ENCODE measurements at places on chromosomes 13 and 19.
A peak's percentile ranks its signal among the peaks of the same experiment; 100 is the strongest.

DNA sequence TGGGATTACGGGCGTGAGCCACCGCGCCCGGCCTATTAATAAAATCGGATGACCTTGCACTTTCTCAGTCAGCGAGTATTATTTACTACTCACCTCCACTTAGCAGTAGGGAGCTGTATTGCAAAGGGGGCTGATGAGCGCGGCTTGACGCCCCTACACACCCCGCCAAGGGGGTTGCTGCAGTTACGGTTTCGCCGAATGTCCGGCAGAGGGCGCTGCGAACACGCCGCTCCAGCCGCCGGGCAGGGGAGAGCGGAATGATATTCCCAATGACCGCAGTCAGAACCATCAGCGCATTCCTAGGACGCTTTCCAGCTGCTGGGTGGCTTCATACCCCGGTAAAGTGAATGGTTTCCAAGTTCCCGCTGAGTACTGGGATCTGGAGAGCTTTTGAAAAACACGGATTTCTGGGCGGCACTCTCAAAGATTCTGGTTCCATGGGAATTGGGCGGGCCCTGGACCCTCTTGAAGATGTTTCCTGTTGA is 30.0 kb upstream of the TPT1 start:
- DNase-seq: peak; percentile 86

DNA sequence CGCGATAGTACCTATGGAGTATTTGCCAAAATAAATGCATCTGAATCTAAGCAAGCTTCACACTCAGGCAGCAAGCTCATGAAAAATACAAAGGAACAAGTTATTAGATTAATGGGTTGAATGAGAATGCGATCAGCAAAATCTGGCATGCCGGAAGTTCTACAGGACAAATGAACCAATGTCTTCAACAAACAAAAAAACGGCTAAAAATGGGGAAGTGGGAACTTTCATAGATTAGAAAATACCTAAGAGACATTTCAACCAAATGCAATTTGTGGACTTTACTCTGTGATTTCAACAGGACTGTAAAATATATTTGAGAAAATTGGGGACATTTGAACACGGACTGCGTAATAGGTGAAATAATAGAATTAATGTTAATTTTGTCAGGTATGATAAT is 22.4 kb upstream of the RNASEH2B start:
- no peak for DNase-seq

- DNase-seq: no peak
Observed at GRCh38 chr19:32859591-32859990, 10.0 kb downstream of the SLC7A9 start.

DNA sequence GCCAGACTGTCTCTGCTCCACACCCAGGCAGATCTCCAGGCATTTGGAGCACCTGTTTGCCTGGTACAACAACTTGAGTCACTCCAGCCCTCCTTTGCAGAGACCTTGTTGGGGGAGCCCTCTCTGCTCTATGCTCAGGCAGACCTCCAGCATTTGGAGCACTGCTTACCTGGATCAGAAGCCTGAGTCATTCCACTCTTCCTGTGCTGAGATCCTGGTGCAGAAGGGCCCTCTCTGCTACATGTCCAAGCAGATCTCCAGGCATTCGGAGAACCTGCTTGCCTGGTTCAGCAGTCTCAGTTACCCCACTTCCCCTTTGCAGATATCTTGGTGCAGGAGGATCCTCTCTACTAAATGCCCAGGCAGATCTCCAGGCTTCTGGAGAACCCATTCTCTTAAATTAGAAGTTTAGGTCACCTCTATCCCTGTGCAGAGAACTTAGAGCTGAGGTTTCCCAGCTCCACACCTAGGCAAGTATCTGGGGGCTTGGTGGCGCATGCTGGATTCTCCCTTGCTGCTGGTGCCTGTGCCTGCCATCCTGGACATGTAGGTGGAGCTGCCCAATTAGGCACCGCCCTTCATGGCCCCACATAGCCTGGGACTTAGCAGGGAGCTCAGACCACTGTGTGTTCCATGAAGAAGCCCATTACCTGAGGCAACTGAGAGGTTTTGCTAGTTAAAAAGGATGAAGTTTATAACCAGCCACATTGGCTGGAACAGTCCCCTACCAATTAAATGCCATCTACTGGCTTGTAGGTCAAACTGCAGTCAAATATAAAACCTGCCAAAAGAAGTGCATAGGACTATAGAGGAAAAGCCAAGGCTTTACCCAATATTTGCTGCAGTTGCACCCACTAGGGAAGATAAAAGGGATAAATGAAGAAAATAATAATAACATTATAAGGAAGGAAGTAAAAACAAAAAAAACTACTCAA is 97.6 kb upstream of the SLITRK6 start:
- DNase-seq: no peak

DNA sequence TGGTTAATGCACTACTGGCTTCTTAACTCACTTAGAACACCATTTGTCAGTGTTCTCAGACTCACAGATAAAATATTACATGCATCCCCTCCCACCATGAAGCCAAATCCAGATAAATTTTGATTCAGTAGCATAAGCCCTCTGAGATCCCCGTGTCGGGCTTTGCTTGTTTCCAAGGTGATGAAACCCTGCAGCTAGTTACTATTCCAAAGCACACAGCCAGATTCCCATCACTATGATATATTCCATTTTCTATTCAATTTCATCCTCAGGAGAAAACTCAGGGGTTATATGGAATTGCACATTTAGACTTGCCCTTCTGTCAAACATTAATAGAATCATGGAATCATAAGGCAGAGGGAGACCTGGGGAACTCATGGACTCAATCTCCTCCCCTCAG is 9.4 kb upstream of the FAM124A start:
- DNase-seq: no peak

GRCh38 chr13:102530751-102531150 is 66.0 kb upstream of the TPP2 start:
- DNase-seq: no peak

GRCh38 chr13:27186295-27186694 is 14.7 kb upstream of the USP12 start:
- DNase-seq: no peak

GRCh38 chr13:35724446-35724845 is 248.0 kb upstream of the MAB21L1 start:
- DNase-seq: no peak

- DNase-seq: no peak
Observed at GRCh38 chr13:26688286-26688685, 72.3 kb downstream of the GPR12 start.

DNA sequence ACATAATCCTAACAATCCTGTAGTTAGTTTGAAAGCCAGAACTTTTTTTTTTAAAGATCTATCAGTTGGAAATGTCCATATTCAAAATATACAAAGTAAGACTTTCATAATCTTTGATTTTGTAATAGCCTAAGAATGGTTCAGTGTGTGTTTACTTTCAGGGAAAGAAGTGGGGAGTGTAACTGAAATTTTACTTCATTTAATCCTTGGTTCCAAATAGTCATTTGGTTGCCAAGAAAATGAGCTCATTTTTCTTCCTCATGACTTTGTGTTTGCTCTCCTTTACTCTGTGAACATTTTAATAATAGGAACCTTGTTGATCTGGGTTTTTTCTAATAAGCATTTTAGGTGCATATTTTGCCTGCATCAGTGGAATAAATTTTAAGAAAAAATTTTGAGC is 278.8 kb downstream of the SLITRK6 start:
- no peak for DNase-seq

DNA sequence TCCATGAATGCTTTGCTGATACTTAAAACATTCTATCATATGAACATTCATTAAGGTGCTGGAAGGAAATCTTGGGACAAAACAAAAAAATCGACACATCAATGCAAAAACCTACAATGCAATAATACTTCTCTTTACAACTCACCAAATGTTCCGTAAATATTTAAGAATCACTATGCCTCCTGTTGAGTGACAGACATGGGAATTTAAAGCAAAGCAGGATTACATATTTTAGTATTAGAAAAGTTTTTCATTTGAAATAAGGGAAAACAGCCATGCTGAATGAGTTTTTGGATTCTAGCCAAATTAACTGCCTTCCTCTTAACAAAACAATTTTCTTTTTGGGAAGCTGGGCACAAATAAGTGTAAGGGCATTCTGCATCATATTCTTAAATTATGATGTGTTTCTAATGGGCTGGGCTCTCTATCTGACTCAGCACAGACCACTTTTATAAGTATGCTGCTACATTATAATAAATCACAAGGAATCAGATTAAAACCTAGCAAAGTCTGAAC is 93.7 kb downstream of the RBM26 start:
- no peak for DNase-seq

- DNase-seq: peak; percentile 73
Observed at GRCh38 chr13:25214491-25215252, 42.6 kb upstream of the AMER2 start.

GRCh38 chr13:27353166-27353583 is 71.2 kb upstream of the GTF3A start:
- DNase-seq: no peak

- no peak for DNase-seq
Observed at GRCh38 chr19:15210323-15210781, 9.6 kb upstream of the NOTCH3 start.

DNA sequence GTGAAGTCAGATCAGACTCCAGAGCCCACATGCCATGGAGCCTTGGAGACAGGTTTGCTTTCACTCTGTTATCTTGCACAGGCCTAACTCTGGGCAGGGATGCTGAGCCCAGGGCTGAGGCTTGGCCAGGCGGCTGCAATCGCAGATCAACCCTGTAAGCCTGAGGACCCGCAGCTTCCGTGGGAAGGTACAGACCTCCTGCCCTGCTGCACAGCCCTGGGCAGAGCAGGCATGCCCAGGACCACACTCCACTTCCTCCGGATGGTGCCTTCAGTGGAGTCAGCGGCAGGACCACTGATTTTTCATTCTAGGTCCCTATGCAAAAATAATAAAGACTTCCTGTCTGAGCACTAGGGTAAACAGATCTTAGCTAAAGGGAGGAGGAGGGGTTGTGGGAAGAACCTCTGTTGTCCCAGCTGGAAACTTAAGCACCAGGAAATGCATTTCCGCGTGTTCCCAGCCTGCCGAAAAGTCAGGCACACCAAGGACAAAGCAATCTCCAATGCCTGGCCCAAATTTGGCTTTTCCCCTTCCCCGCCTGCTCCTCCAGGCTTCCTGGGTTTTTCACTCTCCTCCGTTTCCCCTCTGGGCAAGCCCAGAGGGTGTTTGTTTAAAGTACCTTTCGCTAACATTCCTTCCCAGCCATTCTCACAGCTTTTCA is 87.3 kb downstream of the KCTD15 start:
- DNase-seq: no peak

DNA sequence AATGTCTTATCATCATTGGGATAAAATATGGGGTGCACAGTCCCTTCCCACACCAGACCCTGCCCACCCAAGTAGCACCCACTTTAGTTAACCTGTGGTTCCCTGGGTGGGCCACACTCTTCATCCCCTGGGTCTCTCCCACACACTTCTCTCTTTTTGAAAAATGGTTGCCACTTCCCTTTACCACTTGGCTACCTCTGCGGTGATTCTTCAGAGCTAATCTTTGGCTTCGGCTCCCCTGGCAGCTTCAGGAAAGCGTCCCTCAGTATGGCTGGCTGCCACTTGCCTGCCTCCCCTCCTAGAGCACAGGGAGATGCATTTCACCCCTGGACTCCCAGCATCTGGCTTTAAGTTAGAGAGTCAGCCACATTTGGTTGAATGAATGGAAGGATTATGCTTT is 18.2 kb downstream of the CCNA1 start:
- no peak for DNase-seq
